Amygdala (tissue), 56 donors: ENCODE measurements at places on chromosomes 7 and 10.

GRCh38 chr7:42831006-42831717, 80.7 kb downstream of the C7orf25 start:
- DNase-seq, result no peak

GRCh38 chr10:58660575-58661255, 148.0 kb downstream of the BICC1 start:
- no peak for DNase-seq

- DNase-seq, result no peak
Measured at GRCh38 chr10:104293011-104293410, 24.0 kb downstream of the GSTO2 start.

DNA sequence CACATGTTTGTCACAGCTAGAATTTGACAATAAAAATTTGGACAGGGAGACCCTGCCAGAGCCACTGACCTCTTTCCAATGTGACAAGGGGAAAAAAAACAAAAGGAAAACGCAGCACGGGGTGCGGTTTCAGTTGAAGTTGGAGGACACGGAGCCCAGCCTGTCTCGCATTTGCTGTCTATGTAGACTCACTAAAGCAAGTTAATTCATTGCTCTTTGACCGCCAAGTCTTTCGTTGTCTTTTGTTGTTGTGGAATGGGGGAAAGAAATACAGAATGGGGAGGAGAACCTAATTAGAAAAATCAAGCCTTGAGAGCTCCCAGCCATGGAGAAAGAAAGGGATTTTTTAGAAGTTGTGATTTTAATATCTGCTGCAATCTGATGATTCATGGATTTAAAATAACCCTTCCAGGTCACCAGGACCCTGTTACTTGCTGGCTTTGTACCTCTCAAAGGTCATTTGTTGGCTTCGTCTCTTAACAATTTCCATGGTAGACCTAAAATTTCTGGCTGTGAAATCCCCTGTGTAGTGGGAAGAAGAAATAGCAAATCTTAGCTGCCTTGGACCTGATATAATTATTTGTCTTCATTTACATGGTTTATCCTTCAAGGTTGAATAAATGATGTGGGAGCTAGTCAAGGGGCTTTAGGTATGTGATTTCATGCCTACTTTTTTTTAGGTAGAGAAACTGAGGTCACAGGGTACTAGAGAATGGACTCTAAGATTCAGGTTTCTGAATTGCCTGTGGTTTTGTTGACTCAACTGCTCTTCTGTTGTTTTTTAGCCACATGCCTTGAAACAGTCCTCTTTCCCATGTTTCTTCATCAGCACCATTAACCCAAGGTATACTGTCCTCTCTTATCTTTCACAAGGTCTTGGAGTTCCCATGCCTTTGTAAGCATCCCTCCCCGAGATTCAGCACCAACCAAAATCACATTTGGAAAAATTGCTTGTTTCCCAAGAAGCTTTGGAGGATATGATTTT, 78.7 kb downstream of the TCF7L2 start:
- DNase-seq, result peak; percentile 2

GRCh38 chr7:121873289-121874194, 581 bp downstream of the PTPRZ1 start:
- peak; percentile 34 for DNase-seq

- no peak for DNase-seq
Measured at GRCh38 chr10:86785968-86786367, 29.5 kb downstream of the BMPR1A start.

- no peak for DNase-seq
Measured at GRCh38 chr7:102291056-102291915, 4.6 kb downstream of the SH2B2 start.

GRCh38 chr10:118373786-118374185, 31.7 kb upstream of the FAM204A start:
- DNase-seq, result no peak

DNA sequence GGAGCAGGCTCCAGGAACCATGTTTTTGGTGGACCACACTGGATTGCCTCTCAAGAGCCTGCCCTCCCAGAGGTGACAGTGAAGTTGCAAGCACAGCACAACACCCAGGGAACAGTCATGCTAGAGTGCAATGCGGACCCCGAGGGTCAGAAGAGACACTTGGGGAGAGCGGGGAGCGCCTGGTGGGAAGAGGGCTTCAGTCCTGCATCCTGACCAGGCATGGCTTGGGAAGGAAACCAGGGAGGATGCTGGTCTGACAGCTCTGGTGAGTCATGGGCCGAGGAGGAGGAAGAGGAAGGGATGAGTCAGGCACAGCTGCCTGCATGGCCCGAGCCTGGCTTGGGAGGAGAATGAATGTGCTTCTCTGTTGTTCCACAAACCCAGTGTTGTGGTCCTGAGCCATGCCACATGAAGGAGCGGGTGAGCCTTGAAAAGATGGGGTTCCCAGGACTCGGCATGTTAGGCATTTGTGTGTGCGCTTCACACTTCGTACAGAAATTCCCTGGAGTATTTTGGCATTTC, 29.5 kb upstream of the ANKRD2 start:
- peak; percentile 83 for DNase-seq

- no peak for DNase-seq
Measured at GRCh38 chr10:112904000-112904399, 46.0 kb upstream of the TCF7L2 start.

DNA sequence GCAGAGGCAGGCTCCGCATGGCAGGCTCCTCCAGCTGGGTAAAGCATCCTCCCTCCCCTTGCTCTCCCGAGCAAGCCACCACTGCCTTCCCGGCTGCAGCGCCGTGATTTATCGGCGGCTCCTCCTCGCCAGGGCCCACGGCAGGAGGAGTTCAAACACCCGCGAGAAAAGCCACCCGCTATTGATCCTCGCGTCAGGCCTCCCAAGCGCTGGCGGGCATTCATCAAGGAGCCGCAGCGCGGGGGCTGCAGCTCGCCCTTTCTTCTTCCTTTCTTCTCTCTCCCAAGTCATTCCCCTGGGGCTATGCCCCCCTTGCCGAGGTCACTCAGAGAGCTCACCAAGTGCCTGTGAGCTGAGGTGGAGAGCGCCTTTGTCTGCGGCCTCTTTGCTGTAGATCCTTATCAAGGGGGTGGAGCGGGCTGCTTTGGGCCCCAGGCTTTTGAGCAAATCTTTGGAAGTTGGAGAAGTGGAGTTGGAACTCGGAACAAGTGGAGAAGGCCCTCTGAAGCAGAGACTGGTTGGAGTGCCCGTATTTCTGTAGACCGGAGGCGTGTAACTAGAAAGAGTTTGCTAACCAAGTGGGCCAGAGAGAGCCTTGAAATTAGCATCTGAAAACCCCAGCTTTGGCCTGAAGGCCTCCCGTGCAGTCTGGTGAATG, 107.2 kb upstream of the PPIF start:
- no peak for DNase-seq

DNA sequence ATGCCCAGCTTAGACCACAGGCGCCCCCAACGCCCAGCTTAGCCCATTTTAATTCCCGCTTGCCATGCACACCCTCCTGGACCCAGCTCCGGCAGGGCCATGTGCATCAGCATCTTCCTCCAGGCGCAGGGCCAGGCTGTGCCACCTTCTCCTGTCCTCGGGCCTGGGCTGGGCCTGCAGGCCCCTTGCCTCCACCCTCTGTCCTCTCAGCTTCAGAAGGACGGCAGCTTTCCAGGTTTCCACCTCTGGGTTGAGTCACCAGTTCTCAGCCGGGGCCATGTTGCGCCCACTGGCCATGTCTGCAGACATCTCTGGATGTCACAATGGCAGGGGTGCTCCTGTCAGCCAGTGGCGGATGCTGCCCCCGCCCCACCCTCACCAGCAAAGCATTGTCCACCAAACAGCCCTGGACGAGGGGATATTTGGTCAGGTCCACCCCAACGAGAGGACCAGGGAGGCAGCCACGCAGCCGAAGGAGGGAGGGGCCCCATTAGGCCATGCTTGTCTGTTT, 59.1 kb upstream of the NKX6-2 start:
- DNase-seq, result no peak

- no peak for DNase-seq
Measured at GRCh38 chr7:117995850-117996650, 122.8 kb upstream of the CTTNBP2 start.

DNA sequence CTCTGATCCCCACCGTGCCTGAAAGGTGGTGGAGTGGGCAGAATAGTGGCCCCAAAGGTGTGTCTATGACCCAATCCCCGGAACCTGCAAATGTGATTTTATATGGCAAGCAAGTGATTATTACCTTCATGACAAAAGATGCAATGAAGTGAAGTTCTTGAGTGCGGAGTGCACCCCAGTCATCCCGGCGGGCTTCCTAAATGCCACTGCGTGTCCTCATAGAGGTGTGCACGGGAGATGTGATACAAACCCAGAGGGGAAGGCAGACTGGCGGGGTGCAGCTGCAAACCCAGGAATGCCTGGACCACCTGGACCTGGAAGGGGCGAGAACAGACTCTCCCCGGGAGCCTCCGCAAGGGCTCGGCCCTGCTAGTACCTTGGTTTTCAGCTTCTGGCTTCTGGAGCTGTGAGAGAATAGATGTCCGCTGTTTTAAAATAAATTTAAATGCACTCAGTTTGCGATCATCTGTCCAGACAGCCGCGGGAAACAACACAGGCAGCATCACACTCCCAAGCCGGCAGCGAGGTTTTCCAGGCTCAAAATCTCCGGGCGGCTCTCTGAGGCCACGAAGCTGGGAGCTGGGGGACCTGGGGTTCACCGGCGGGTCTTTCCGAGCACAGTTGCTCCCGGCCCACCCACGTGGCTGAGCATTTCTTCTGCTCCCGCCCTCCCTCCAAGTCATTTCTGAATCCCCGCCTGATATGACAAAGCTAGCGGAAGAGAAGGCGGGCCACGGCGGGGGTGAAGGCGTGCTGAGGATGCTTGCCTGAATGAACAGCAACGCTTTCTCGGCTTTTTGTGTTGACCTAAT, 50.4 kb upstream of the EBF3 start:
- no peak for DNase-seq

DNA sequence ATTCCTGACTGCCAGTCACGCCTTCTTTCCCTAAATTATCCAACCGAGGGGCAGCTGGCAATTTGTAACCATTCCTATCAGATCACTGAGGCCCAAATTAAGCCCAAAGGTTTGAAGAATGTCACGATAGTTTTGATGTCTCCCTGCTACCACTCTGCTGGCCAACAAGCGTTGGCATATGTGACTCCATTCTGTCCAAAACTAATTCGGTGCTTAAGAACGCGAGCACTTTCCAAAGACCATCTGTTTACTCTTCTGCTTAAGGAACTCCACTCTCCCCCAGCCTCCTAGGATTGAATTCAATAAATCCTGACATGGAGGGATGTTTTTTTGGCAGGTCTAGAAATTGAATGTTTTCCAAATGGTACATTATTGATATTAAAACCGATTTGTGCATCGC, 131.5 kb upstream of the CTBP2 start:
- DNase-seq, result no peak

- no peak for DNase-seq
Measured at GRCh38 chr10:11724938-11725776, 17.0 kb upstream of the ECHDC3 start.
